RCC 7860 (cell line): ENCODE measurements at places on chromosomes 12 and 14.

DNA sequence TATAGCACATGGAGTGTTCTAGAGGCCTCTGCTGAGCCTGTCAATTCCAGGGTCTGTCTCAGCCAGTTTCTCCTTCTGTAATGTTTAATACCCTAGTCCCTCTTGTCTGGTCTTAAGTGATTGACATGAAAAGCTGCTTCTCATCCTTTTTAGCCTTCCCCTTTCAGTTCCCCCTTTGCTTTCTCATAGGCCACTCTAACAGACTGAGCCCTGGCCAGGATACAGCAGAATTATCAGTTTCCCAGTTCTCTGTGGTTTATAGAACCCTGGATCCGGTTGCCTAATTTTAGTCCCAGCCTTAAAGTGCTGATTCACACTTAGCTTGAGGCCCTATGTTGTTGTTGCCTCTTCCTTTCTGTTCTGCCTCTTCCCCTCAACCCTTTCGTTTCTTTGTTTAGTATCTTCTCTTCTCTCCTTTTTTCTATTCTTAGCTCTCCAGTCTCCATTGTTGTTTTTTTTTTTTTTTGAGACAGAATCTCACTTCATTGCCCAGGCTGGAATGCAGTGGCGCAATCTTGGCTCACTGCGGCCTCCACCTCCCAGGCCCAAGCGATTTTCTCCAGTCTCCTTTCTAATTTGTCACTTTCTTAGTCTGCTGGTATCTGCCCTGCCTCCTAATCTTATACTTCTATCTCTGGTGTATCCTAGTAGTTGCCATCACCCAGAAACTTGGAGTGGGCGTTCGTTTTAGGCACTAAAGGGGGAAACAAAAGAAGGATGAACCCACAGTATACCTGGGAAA is 2.9 kb upstream of the BIN2 start:
- DNase-seq: peak; percentile 12

DNA sequence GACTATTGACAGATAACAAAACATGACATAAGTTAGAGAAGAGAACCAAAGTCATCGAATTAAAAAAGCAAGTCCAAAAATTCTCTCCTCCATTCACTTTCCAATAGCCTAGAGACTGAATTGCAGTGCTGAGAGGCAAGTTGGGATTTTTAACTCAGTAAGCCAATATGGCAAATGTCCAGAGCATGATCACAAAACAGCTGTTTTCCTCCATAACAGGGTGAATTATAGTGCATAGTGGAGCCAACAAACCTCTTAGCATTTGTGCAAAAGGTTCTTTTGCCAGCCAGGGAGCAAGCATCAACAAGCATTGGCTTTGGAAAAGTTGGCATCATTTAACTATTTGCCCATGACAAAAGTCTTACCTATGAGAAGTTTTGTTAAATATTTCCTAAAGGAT is 458.8 kb upstream of the NOVA1 start:
- no peak for DNase-seq

GRCh38 chr12:52090291-52090690 is 10.8 kb downstream of the SMIM41 start:
- no peak for DNase-seq

DNA sequence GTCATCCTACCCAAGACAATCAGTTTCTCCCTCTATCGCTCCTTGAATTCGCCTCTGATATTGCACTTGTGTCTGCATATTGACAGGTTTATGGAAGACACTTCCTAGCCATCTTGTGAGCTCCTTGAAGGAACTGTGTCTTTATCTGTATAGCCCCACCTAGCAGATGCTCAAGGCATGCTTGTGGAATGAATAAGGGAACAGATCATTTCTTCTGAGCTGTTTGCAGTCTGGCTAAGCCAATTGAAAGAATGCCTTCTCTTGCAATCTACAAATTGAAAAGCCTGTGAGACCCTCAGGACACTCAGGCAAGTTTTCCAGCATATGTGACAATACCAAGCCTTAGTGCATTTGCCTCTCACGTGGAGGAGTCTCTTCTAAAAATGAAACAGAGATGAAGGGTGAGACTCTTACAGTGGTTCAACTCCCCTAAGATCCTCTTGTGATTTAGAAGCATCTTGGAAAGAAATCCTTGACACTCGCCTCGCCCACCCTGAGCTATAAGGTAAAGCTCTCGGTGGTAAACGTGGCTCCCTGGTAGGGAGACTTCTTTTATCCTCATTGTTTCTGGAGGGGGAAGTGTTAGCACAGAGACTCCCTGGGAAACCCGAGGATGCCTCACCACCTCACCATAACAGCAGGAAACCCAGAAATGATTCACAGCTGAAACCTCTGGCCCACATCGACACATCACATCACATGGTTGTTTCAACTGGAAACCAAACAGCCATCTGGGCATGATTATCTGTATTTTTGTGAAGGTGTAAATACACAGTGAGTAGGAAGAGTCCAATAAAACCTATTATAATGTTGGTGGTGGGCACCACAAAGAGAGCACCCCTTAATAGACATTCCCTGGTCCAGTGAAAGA is 112.3 kb upstream of the BCL2L14 start:
- peak; percentile 82 for DNase-seq

DNA sequence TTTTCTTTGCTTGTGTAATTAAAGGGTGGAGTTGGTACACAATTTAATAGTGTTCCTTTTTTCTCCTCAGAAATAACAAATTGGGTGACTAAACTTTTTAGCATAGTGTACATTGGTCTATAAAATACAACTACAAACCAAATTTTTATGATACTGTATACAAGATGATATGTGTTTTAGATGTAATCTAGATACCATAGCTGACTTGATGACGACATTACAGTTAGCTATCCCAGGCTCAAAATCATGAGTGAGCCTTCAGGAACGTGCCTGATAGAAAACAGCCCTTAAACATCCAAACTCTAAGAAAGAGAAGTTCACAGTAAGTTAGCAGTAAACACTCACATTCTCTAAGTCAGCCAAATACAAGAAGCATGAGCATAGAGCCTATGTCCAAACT is 99.0 kb upstream of the SSTR1 start:
- no peak for DNase-seq

DNA sequence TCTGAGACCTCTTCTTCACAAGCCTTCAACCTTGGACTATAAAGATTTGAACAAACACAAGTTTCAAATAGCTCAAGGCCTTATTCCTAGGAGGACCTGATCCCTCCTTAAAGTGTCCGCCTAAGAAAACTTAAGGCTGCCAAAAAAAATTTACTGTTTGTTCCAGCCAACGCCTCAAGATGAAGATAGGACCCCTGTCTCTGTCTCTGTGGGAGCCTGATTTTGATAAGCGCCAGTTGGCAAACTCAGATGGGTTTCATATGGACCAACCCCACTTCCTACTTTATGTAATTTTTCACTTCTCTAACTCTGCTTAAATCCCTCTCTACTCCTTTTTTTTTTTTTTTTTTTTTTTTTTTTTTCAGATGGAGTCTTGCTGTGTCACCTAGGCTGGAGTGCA is 11.0 kb downstream of the FKBP3 start:
- DNase-seq: no peak

GRCh38 chr14:65849558-65849957 is 437.0 kb downstream of the FUT8 start:
- DNase-seq: no peak

DNA sequence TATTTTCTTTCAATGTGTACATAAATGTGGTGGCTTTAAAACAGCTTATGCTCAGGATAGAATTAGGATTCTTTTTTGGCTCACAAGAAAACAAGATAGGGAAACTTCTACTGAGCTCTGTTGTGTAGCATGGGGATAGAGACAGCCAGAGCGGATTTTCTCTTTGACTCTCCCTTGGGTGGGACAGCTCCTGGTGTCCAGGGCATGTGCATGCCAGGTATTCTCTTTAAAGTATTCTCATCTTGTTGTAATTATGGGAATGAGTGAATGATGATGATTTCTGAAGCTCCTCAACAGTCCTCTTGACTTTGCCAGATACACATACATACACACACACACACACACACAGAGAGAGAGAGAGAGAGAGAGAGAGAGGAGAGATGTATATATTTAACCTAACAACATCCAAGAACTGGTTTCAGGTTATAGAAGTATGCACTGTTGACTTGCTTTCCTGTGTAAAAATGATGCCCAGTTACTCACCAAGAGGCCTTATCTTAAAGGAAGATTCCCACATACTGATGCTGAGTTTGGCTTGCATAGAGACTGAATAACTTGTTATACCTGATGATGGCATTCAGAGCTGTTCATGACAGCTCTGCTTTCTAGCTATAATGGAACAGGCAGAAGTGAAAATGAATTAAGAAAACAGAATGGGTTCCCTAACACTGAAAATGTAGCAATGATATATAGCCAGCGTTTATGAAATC is 387.5 kb downstream of the EGLN3 start:
- DNase-seq: no peak

DNA sequence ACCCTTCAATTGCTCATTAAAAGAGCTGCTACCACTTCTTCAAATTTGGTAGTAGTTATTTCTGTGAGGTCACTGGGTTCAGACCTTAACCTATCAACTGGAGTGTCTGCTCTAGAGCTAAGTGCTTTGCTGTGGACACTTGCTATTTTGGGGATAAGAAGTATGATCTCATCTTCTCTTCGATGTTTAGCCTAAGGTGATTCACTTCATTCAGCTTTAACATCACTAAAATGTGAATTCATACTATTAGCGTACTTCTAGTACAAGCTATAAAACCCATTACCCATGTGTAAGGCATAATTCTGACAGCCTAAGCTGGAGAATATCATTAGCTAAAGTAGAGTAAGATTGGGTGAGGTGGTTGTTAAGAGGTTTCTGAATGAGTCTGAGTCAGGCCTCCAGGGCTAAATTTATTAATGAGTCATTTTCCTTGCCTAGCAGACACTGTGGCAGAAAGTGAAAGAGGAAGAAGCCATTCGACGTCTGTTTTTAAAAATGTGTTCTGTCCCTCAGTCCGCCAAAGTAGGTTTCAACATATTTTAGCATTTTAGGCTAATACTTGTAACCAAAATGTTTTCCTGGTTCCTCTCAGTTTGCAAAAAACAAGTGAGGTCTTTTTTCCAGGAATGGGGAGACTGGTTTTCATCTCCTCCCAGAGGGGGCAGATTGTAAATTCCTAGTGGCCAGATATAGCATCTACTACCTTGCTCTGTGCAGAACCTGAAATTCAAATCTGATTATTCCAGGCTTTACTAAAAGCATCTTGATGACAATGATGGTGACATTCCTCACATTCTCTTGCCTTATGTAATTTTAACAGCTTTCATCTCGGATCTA is 103.6 kb downstream of the SSPN start:
- DNase-seq: peak; percentile 72

DNA sequence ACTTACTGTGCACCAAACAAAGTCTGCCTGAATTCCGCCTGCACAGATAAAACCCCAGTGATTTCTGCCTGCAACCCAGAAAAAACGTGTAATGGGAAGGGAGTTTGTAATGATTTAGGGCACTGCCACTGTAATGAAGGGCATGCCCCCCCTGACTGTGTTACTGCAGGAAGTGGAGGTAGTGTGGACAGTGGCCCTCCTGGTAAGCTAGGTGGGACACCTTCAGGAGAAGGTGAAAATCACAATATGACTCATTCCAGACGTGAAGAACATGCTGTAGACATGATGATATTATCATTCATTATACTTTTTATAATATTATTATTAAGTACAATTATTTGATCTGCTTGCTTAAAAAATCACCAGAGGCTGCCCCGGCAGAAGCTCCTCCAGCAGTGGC is 59.2 kb downstream of the MAPKAPK5 start:
- DNase-seq: no peak

DNA sequence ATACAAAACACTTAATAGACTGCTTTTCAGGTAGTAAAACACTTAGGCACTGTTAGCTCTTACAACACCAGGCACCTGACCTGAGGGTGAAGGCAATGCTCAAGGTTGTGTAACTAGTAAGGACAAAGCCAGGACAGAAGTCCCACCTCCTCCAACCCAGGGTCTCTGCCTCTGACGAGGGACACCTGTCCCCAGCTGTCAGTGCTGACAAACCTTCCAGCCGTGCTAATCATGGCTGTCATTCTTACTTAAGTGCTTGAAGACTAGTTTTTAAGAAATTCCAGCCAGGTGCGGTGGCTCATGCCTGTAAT is 62.5 kb upstream of the MAX start:
- DNase-seq: no peak

DNA sequence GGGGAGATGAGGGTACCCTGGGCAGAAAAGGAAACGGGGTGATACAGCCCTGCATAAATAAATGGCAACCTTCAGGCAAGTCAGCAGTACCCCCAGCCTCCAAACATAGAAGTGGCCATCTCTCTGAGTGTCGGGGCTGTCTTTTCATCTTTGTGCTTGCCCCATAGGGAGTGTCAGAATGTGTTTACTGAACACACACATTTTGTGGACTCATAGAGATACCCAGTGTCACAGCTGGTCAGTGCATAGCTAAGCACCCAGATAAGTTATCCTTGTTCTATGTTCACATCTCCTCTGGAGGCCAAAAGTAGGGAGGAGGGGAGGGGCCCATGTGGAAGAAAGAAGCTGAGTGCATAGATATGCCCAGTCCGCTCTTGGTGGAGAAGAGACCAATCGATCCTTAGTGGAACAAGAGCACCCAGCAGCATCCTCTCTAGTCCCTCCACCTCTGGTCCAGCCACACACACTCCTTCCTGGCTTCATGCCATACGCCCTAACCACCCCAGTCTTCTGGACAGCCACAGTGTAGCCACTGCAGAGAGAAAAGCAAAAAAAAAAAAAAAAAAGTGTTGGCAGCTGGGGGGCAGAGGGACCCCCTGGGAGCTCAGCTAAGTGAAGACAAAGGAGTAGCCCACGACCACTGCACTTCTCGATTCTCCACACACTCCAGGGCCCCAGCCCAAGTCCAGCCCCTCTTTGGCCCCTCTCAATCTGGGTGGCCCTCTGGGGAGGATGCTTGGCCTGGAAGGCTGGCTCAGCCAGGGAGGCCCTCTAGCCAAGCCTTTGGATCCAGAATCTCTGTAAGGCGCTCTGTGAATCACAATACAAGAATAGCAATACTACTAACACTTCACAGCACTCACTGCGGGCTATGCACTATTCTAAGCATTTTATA is 2.6 kb downstream of the ITGA7 start:
- DNase-seq: no peak

DNA sequence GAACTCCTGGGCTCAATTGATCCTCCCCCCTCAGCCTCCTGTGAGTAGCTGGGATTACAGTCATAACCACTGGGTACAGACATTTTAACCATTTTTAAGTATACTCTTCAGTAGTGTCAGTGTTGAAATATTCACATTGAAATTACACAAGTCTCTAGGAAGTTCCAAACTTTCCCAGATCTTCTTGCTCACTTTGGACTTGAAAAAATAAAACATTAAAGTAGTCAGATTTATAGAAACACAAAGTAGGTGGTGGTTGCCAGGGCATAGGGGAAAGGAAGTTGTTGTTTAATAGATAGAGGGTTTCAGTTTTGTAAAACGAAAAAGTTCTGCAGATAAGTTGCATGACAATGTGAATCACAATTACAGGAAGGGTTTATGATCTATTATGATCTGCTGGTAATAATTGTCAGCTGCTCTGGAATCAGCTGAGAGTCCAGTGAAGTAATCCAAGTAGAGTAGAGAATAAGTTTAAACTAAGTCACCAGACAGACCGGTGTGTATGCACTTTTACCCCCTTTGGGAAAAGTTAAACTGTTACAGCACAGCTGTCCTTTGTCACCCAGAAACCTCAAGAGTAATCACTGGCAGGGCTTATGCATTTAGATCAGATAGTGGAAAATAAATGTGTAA is 27.4 kb downstream of the PCNX1 start:
- DNase-seq: peak; percentile 5

- no peak for DNase-seq
Measured at GRCh38 chr12:14216405-14217294, 148.8 kb upstream of the ATF7IP start.

- DNase-seq: no peak
Measured at GRCh38 chr14:42535397-42535796, 928.7 kb downstream of the LRFN5 start.

GRCh38 chr12:19128485-19128884 is 1.0 kb upstream of the PLEKHA5 start:
- no peak for DNase-seq
